ENCODE measurements at places on chromosomes 12 and 14.

GRCh38 chr12:27009881-27010301 lies 4.3 kb downstream of the TM7SF3 start:
- DNase-seq, result peak; percentile 22

DNA sequence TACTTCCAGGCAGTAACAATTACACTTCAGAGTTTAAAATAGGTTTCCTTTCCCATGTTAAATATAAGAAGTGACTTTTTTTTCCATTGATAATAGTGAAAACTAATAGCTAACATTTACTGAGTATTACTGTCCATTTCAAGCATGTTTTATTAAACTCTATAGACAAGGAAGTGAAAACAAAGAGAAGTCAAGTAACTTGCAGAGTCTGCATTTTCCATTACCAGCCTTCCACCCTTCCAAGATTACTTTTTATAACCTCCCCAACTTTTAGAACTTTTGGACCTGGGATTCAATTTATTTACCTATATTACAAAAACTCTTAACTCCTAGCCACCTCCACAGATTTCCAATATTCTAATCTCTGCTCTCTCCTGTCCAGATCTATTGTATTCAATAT lies 67.7 kb downstream of the SEC23A start:
- no peak for DNase-seq

DNA sequence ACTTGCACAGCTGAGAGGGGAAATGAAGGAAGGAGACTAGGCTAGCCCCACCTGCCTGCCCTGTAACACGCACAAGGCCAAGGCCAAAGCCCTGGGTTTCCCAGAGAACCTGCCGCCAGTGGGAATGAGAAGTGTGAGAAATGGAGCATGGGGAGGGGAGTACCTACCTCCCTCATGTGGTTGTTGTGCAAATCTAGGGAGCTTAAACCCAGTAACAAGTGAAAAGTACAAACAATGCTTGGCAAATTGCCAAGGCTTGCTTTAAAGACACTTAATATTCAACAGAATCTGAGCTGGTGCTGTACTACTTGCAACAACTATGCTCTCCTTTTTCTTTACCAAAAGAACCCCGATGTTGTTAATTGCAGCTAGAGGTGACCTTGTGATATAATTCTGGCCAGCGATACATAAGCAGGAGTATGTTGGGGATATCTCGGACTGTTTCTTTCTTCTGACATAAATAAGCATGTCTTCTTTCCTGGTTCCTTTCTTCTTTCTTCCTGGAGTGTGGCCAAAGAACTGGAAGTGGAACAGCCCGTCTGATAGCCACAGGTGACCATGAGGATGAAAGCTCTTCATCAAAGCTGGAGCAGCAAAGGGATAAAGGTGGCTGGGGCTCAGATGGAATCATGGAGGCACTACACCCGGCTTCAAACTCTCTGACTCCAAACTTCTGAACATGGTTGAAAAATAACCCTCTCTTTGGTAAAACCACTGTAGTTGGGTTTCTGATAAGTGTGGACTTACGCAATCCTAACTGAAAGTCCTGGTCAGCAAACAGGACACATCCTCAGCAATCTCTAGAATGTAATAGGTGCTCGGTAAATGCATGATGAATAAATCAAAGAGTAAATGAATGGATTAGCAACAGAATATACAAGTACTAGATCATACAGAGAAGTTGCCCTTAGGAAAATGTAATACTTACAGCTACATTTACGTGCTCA lies 207.9 kb downstream of the NUAK1 start:
- no peak for DNase-seq

DNA sequence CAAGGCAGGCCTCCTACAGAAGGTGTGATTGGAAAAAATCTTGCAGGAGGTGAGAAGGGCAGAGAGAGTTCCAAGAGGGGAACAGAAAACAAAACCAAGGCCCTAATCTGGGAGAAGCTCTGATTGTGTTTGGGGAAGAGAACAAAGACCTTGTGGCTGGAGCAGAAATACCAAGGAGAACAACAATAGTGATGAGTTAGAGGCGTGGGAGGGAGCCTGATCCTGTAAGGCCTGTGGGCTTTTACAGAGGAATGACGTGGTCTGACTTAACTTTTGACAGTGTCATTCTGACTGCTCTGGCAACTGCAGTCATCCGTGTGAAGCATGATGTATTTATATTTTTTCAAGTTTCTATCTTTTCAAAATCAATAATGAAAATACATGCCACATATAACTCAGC lies 200.6 kb downstream of the ANO4 start:
- peak; percentile 70 for DNase-seq

- peak; percentile 82 for DNase-seq
Observed at GRCh38 chr12:1047898-1048660, 57.1 kb downstream of the ERC1 start.

DNA sequence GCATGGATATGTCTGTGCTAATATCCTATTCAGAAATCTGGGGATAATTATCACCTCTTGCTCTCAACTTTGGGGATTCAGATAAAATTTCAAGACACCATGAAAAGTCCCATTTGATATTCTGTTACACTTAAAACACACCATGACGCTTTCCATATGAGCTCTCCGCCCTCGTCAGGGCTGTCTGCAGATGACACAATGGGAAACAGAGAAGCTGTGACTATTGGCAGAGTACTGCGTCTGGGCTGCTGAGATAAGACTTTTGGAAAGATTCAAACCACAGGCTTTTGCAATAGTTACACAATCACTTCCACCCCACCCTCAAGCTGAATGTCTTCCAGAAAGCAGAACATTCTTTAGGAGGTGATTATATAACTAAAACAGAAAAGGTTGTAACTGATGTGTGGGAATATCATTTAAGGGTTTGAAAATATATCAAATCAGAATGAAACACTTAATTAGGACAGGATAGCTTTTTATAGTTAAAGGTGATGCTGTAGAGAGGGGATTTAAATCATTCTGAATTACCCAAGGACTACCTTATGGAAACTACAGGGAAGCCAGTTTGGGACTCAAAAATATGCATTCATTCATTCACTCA lies 75.3 kb upstream of the TMPO start:
- peak; percentile 97 for DNase-seq

DNA sequence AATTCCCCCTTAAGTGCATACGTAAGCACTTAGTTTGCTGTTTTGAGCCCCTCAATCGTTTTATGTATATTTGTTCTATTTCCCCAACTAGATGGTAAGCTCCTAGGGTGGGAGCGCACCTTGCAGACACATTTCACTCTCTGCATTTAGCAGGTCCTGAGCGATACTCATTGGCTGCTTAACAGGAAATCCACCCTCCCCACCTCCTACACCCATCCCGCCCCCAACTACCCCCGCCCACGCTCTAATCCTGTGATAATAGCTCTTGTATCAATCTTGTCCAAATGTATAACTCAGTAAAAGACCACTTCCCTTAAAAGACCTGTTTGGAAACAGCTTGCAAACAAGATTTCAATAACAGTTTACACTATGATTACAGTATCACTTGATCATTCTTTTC lies 8.1 kb downstream of the LPAR5 start:
- no peak for DNase-seq

GRCh38 chr12:123717350-123717749 lies 5.2 kb downstream of the ATP6V0A2 start:
- no peak for DNase-seq

GRCh38 chr14:46519121-46519520 lies 132.5 kb downstream of the RPL10L start:
- no peak for DNase-seq

DNA sequence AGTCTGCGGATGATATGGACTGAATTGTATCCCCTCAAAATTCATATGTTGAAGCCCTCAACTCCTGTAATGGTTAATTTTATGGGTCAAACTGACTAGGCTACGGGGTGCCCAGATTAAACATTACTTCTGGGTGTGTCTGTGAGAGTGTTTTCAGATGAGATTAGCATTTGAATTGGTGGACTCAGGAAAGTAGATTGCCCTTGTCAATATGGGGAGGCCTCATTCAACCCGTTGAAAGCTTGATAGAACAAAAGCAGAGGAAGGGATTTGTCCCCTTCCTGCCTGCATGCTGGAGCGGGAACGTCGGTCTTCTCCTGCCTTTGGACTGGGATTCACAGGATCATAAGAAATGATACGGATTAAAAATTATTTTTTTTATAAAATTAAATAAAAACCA lies 84.5 kb downstream of the BBS10 start:
- no peak for DNase-seq

DNA sequence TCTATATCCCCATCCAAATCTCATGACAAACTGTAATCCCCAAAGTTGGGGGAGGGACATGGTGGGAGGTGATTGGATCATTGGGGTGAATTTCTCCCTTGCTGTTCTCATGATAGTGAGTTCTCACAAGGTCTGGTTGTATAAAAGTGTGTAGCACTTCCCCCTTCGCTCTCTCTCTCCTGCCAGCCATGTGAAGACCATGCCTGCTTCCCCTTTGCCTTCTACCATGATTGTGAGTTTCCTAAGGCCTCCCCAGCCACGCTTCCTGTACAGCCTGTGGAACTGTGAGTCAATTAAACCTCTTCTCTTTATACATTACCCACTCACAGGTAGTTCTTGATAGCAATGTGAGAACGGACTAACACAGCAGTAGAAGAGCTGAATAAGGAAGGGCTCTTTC lies 62.6 kb upstream of the VASH1 start:
- DNase-seq, result no peak

- DNase-seq, result peak; percentile 71
Observed at GRCh38 chr12:6551496-6552139, 4.2 kb downstream of the IFFO1 start.

GRCh38 chr14:67440513-67440912 lies 28.5 kb upstream of the PLEK2 start:
- DNase-seq, result no peak

DNA sequence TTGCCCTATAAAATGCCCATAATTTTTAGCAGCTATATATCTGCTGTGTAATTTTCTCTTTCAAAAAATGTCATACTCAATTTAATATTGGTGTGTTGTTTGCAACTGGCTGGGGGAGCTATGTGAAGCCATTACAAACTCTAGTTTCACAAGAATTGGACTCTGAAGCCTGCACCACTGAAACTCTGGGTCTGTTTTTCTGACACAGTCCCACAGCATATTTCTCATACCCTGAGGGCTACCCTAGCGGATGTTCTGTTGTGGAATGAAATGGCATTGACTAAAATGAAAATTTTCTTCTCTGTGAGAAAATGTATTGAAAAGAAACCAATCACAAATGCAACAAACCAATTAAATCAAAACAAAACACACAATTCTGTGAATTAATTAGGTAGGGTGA lies 284.6 kb upstream of the NPAS3 start:
- no peak for DNase-seq

GRCh38 chr12:5691943-5692342 lies 253.1 kb downstream of the ANO2 start:
- no peak for DNase-seq

DNA sequence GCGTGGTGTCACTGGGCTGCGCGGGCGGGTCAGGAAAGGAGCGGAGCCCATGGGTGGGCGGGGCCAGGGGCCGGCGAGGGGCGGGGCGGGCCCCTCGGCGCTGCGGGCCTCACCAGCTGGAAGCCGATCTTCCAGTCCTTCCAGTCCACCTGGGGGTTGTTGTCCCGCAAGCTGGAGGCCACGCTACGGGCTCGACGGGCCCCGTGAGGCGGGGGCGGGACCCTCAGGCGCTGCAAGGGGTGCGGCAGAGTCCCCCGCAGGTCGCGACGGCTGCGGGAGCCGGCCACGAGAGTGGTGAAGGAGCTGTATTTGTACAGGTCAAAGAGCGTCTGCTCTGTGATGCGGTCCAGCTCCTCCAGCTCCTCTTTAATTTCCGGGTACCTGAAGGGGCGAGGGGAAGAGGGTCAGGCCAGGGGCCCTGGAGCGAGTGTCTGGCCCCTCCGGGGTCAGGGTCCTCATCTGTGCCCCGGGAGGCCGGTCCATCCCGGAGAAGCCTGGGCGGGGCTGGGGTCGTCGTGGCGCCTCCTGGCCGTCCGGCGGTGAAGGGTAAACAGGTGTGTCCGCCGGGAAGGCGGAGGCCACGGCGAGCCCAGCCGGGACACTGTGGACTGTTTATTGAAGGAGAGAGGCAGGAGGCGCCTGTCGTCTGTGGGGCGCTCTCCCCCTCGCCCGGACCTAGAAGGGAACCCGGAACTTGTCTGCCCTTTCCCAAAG lies 11.9 kb downstream of the SCNN1A start:
- DNase-seq, result peak; percentile 84

DNA sequence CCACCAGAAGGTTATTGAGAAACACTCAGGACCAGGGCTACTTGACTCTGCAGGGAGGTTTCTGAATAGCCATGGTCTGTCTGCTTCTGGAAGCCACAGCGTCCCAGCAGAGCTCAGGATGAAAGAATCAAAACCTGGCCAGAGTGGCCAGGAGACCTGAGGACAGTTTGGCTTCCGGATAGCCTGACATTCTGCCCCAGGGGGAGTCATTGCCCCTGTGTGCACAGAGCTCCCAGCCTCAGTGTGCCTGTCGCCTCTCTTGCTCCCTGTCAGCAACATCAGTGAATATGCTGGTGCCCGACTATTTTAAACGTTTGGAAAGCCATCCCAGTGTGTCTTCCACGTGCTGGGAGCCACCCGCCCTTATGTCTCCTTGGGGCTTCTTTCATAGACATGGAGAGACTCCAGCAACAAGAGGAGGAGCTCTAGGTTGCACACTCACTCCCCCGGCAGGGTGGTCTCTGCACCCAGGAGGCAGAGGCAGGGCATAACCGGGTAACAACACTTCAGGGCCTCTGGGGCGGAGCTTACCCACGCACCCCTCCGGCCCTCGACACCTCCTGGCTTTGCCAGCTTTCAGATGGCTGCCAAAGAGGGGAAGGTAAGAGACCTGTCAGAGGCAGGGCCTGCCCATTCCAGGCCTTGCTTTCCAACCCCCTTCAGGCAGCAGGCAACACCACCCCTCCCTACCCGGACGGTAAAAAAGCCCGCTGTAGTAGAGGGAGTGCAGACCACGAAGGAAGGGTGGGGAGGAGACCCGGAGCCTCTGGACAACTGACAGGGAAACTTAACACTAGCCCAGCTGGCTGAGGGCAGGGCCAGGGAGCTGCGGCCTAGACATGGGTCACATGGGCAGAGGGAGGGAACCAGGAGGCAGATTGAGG lies 19.0 kb upstream of the SLC6A12 start:
- no peak for DNase-seq

All from suppressor macrophage treated with lipopolysaccharide for 4 hours (primary cell).